Common myeloid progenitor, CD34-positive (primary cell): ENCODE measurements at places on chromosomes 4 and X.
A peak's percentile ranks its signal among the peaks of the same experiment; 100 is the strongest.

GRCh38 chr4:76898385-76898692 is 395 bp upstream of the SOWAHB start:
- peaks cover 65% of the 10 kb centered on the region for H3K27me3 ChIP-seq
- no peak overlapping the region for H3K27ac ChIP-seq
- peaks cover 18% of the 10 kb centered on the region for H3K4me1 ChIP-seq
- H3K36me3 ChIP-seq, result no peaks in the 10 kb centered on the region

GRCh38 chr4:96784336-96784735 is 944.4 kb downstream of the PDHA2 start:
- no peaks in the 10 kb centered on the region for H3K27me3 ChIP-seq
- no peak for DNase-seq
- no peaks in the 10 kb centered on the region for H3K4me1 ChIP-seq
- no peak overlapping the region for H3K27ac ChIP-seq
- H3K36me3 ChIP-seq, result no peaks in the 10 kb centered on the region
- no peak overlapping the region for H3K4me3 ChIP-seq

DNA sequence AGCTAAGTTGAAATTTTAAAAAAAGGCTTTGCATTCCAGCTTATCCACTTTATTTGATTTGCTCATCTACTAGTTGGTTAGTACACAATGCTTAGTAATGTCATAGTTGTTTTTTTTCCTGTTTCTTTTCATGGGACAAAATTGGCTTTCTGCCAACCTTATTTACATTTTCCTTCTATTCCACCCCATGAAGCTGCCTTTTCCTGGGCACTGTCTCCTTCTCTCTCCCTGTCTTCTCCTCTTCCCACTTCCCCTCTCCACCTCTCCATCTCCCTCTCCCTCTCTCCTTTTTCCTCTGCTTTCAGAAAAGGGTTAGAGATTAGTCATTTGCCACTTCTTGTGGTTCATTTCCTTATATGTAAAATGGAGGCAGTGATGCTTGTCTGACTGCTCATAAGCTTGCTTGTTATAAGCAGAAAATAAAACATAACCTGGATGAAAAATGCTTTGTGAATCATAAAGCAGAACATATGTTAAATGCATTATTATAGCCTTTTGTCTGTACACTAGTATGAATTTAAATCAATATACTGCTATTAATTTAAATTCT is 181.9 kb downstream of the CEP135 start:
- H3K4me3 ChIP-seq, result no peak overlapping the region
- H3K27me3 ChIP-seq, result no peaks in the 10 kb centered on the region
- H3K27ac ChIP-seq, result no peak overlapping the region
- peak; percentile 7 for DNase-seq

- H3K27me3 ChIP-seq, result peaks cover 1% of the 10 kb centered on the region
- no peak for DNase-seq
- H3K36me3 ChIP-seq, result no peaks in the 10 kb centered on the region
- no peaks in the 10 kb centered on the region for H3K4me1 ChIP-seq
- no peak overlapping the region for H3K27ac ChIP-seq
- H3K4me3 ChIP-seq, result no peak overlapping the region
Measured at GRCh38 chr4:78205591-78205990, 148.5 kb downstream of the FRAS1 start.

- DNase-seq, result no peak
- no peaks in the 10 kb centered on the region for H3K36me3 ChIP-seq
- no peaks in the 10 kb centered on the region for H3K27me3 ChIP-seq
- H3K4me1 ChIP-seq, result no peaks in the 10 kb centered on the region
- no peak overlapping the region for H3K4me3 ChIP-seq
- no peak overlapping the region for H3K27ac ChIP-seq
Measured at GRCh38 chrX:13797512-13797911, 19.4 kb downstream of the GPM6B start.

DNA sequence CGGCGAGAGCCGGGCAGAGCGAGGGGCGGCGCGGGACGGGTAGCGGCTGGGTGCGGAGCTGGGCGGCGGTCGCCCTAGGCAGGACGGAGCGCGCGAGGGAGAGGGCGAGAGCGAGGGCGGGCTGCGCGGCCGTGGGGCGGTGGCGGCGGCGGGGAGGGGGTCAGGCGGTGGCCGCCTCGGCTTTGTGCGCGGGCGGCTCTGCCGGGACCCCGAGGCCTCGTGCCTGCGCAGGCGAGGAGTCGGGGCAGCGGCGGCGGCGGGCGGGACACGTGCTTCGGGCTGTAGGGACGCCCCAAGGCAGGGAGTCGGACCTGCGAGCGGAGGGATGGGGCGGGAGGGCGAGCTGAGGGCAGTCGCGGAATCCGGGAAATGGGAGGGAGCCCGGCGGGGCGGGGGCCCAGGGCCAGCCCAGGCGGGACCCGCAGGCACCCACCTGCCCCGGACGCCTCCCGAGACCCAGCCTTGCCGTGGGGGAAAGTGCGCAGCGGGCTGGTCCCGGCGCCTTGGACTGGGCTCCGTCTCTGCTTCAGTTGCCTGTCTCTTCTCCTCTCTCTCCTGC is 465 bp downstream of the BMPR1B start:
- DNase-seq, result no peak
- H3K4me1 ChIP-seq, result no peaks in the 10 kb centered on the region
- H3K36me3 ChIP-seq, result no peaks in the 10 kb centered on the region
- peaks cover 16% of the 10 kb centered on the region for H3K27me3 ChIP-seq
- H3K27ac ChIP-seq, result no peak overlapping the region
